EH (cell line): ENCODE measurements at places on chromosomes 13 and 19.

DNA sequence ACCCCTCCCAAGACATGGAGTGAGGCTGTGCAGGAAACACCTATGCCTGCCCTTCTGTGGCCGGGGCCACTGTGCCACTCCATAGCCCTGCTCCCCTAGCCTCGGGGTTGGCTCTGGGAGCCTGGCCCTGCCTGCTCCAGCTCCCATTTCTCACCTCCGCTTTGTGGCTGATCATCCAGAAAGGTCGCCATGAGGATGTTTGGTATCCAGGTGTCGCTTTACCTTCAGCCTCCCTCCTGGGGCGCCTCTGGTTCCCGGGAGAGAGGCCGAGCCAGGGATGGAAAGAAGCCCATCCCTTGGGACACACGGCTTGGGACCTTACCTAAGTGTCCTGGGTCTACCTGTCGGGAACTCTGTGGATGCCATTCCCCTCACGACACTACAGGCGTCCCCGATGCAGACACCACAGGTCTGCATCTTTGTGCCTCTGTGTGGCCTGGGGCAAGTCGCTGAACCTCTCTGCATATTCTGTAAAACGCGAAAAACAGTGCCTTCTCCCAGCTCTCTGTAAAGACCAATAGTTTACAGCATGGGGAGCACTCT is 3.4 kb upstream of the MCF2L start:
- no peak for DNase-seq

DNA sequence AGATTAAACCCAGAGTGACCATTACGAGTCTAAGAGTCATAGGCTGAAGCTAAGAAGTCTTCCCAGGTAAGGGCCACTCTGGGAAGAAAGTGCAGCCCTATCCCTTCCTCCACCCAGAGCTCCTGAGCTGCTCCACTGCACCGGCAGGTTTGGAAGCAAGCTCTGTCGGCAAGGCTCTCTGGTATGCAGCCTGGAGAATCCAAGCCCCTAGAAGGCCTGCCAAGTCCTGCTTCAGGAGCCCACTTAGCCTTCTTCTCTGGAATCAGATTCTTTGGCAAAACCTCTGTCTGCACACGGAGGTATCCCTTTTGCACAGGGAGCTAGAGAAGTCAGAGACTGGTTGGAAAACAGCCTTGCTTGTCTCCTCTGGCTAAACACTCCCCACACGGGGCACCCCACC is 58.5 kb downstream of the CEBPG start:
- DNase-seq, result no peak

GRCh38 chr19:35027851-35028599 is 2.2 kb upstream of the SCN1B start:
- DNase-seq, result peak; percentile 41

- DNase-seq, result no peak
These were observed 25.1 kb downstream of the TUBGCP3 start for GRCh38 chr13:112562786-112563383.

GRCh38 chr13:99311137-99311536 is 3.9 kb upstream of the GPR183 start:
- peak; percentile 48 for DNase-seq

GRCh38 chr13:93249364-93250306 is 23.0 kb downstream of the GPC6 start:
- peak; percentile 89 for DNase-seq

DNA sequence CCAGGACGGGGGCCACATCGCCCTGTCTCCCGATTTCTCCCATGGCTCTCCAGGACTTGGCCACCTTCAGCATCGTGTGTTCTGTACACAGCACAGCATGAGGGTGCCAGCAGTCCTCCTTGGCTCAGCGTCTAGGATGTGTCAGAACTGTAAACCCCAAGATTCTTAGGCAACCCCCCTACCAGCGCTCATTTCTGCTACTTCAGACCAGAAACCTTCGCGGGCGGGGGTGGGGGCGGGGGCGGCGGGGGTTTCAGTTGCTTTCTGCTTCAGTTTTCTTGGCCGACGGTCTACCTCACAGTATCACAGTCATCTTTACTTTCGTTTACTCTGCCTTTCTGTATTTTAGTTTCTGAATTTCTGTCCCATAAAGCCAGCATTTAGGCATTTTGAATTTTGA is 82.4 kb downstream of the GGACT start:
- no peak for DNase-seq

DNA sequence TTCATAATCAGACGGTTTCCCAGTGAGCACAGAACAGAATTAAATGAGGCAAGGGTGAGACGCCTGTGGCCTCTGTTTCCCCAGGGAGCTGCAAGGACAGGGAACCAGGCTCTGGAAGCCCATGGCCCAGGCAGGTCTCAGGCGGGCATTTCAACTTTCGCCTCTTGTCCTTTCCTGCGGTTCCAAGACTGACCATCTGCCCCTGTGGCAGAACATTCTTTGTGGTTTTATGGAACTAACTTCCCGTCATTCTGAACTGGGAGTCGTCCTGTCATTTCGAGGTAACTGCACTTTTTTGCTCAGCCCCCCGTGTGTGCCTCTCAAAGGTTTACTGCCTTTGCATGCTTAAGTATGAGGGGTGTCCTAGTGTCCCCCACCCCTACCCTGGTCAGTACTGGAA is 70.9 kb downstream of the KL start:
- peak; percentile 27 for DNase-seq

GRCh38 chr13:74409551-74409950 is 275.3 kb upstream of the KLF12 start:
- no peak for DNase-seq
